Activated naive CD8-positive, alpha-beta T cell treated with anti-CD3 and anti-CD28 coated beads, Interleukin-2, amount 10 ng/mL, durations not matched to agents 7 days and 5 days (primary cell): ENCODE measurements at places on chromosomes 7 and 10. TPM values are rescaled to one million over a fixed set of nuclear protein-coding genes. Genes with fewer than 3 reads are reported as not detected.

CTAGE4 gene
- 1.0 TPM for total RNA-seq

MCMBP gene
- total RNA-seq, result 75.5 TPM

GRCh38 chr7:3917436-3917835, 616.4 kb downstream of the SDK1 start:
- DNase-seq, result no peak

GRCh38 chr7:32390210-32390609, 100.0 kb downstream of the LSM5 start:
- no peak for DNase-seq

- DNase-seq, result no peak
Observed at GRCh38 chr7:156121434-156121833, 309.2 kb upstream of the SHH start.

FOXP2 gene
- not detected for total RNA-seq

- DNase-seq, result no peak
Observed at GRCh38 chr10:130577039-130577438, 440.8 kb downstream of the GLRX3 start.

HPSE2 gene
- total RNA-seq, result 0.14 TPM

DNA sequence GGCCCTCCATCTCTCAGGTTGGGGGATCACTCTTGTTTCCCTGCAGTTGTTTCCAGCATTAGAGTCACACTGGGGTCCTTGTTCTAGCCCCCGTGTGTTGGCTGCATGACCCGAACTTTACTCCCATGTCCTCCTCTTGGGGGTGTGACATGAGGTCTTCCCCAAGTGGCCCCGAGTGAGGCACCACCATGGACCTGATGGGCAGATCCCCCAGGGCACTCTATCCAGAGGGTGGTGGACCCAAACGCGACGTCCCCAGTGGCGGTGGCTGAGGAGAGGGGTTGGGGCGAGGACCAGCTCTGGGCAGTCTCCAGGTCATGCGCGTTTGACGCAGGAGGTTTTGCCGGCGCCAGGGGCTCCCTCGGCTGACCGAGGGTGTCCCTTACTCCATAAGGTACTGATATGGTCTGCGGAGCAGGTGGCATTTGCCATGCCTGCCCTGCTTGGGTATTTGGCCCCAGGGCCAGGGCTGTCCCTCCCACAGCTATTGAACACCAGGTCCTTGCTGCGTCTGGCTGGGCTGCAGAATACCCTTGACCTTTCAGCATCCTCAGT, 131.9 kb downstream of the LHPP start:
- DNase-seq, result no peak

FRMD4A gene
- 1.4 TPM for total RNA-seq

ADCK2 gene
- 23.5 TPM for total RNA-seq

DNA sequence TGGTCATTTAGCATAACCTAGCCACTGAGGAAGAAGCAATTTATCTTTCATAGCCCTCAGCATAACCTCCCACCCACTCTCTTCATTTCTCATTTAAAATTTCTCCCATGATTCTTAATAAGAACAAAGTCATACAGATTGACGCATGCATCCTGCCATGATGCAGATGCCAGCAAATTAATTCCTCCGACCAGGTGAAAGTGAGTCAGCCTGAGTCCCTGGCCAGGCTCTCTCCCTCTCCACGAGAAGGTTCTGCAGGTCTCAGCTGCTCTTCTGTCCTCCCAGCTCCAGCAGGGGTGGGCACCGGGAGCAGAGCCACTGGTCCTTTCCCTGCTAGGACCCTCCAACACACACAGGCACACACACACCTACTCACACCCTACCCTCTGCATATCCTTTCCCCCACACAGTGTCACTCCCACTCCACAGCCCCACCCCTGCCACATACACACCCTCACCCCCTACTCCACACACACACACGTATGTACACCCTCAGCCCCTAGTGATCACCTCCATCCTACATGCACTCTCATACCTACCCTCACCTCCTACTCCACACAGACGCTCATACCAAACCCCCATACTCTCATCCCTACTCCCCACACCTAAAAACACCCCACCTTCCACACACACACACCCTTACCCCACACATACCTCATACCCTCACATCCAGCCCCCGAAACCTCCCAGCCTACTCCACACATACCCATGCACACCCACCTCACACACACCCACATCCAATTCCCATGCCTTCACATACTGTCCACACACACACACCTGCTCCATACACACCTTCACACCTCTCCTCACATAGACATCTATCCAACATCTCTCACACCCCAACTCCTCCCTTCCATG, 78.0 kb downstream of the FAM13C start:
- DNase-seq, result no peak

GRCh38 chr10:69819716-69820506, 18.2 kb downstream of the COL13A1 start:
- DNase-seq, result no peak

DNA sequence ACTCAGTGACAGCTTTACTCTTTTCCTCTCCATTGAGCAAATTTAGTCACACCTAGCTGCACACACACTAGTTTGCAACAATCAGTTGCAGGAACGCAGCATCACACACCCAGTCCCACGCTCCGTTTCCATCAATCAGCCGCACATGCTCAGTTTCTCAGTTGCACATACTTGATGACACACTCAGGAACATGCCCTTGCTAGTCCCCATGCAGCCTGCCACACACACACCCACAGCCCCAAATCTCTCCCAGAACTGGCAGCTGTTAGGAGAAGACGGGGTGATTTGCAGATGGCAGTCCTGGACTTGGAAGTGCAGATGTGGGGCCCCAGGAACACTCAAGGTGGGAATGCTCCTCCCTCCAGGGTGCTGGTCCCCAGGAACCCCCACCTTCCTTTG, 7.7 kb downstream of the LBX1 start:
- DNase-seq, result no peak

GRCh38 chr7:36203071-36203790, 50.2 kb downstream of the EEPD1 start:
- DNase-seq, result no peak

NUTM2E gene
- not detected for total RNA-seq

DNA sequence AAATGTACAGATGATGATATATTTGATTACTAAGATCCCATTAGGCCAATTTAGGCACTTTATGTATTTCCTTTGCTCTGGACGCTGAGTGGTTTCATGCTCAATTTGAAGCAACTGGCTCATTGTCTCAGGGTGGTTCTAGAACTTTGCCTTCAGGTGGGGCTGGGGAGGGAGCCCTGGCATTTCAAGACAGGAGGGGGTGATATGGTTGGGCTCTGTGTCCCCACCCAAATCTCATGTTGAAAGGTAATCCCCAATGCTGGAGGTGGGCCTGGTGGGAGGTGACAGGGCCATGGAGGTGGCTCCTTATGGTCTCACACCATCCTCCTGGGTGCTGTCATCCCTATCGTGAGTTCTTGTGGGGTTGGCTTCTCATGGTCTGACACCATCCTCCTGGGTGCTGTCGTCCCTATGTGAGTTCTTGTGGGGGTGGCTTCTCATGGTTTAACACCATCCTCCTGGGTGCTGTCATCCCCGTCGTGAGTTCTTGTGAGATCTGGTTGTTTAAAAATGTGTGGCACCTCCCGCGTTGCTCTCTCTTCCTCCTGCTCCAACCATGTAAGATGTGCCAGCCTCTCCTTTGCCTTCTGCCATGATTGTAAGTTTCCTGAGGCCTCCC, 151.5 kb upstream of the KLF6 start:
- no peak for DNase-seq

DNA sequence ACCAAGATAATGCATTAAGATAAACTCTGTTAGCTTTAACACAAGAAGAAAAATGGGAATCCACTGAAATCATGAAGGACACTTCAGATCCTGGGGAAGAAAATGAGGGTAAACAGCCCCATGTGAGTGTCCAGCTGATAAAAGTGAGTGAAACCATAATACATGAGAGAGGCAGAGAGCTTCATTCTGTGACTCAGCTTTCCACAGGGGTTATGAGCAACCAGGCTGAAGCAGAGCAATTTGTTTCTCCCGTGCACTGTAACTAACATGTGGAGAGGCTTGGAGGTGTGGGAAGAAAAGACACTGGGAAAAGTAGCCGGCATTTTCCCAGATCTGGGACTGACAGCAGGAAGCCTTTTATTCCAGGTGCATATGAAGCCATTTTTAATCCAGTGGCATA, 971.7 kb downstream of the ANKRD7 start:
- no peak for DNase-seq

GRCh38 chr7:159084069-159084801, 60.4 kb downstream of the VIPR2 start:
- no peak for DNase-seq

- DNase-seq, result no peak
Observed at GRCh38 chr10:3923033-3923432, 138.0 kb upstream of the KLF6 start.

GRCh38 chr7:50207251-50207564, 97.3 kb upstream of the IKZF1 start:
- DNase-seq, result no peak

GRCh38 chr10:91582153-91582554, 50.7 kb downstream of the PPP1R3C start:
- DNase-seq, result no peak

GRCh38 chr7:141295367-141295895, 221.6 kb downstream of the TMEM178B start:
- DNase-seq, result no peak

GRCh38 chr10:117477961-117478670, 64.4 kb upstream of the EMX2 start:
- no peak for DNase-seq

ZNF138 gene
- total RNA-seq, result 14.0 TPM

GRID2IP gene
- total RNA-seq, result 0.28 TPM

DNA sequence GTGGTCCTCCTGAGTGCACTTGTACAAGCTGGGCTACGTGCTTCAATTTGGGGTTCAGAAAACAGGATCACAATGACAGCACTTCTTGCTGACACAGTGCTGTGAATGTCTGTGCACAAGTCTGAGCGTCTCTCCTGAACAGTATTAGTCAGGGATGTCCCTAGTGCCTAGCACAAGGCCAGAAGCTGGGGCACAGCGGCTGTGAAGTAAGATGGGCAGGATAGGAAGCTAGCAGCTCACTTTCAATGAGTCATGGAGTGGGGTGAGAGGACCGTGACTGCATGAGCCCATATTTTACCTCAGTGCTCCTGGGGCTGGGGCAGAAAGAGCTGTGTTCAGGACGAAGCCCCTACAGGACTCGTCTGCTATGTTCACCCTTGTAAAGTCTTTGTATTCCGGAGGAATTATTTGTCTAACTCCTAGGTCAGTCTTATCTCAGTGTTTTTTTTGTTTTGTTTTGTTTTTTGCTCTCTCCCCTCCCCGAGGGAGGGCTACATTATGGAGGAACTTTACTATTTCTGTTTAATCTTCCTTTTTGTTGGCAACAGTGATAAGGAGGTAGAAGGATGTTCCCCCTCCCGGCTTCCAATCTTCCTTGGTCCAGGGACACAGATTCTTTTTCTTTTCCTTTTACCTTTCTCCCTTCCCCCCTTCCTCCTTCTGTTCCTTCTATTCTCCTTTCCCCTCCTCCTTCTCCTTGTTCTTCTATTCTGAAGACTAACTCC, 2.8 kb upstream of the LRMDA start:
- DNase-seq, result no peak

ADCYAP1R1 gene
- total RNA-seq, result not detected

DNA sequence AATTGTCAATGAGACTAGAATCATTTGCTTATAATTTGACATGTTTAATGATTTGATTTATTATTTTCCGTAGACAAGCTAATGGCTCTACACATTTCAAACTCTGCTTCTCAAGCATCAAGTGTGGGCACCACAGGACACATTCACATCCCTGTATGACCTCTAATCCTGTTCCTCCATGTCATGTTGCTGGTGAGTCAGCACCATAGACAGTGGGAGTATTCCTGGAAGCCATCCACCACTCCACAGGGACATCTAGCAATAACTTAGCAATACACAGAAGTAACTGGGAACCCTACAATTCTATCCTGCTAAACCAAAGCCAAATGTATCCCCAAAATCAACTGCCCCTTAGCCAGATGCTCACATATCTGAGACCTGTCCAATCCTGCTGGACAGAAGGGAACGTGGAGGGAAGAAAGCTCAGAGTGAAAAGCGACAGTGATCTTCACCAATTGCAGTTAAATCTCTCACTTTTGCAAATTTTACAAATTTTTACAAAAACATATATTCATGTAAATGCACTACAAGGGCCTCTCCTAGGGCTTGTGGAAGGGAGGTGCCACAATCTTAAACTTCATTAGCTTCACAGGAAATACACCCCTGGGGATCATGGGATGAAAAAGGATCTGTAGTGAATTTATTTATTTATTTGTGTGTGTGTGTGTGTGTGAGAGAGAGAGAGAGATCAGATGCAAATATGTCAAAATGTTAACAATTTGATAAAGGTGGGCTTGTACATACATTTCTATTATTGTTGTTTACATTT, 126.5 kb downstream of the GFRA1 start:
- no peak for DNase-seq

DNA sequence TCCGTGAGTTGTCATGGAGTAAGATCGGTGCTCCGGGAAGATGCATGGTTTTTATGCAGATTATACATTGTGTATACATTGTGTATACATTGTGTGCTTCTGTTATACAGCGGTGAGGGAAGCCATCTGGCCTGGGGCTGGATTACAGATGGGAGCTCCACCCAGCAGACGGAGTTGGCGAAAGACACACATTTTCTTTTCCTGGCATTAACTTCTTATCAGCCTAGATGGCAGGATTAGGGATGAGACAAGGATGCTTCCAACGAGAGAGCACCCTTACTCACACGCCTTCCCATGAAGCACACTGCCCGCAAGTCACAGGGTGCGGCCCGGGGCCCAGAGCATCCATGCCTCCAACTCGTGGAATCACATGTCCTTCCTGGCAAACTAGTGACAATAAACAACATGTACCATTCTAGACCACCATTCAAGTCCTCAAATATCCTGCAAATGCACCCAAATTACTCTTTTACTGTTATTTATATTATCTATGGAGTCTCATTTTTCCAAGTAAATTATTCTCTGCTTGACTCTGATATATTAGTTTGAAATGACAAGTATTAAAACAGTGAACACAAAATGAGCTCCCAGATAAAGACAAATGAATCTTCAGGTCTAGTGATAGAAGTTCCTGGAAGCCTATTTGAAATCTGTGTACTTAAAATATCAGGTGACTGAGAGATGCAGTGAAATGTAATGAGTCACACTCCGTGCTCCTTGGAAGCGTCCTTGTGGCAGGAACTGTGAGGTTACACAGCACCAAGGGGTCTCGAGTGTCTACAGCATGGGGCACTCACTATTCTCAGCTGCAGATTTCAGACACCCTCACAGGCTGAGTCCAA, 29.8 kb upstream of the PPP2R2D start:
- DNase-seq, result no peak

- no peak for DNase-seq
Observed at GRCh38 chr7:108296911-108297310, 159.3 kb downstream of the NRCAM start.

DNA sequence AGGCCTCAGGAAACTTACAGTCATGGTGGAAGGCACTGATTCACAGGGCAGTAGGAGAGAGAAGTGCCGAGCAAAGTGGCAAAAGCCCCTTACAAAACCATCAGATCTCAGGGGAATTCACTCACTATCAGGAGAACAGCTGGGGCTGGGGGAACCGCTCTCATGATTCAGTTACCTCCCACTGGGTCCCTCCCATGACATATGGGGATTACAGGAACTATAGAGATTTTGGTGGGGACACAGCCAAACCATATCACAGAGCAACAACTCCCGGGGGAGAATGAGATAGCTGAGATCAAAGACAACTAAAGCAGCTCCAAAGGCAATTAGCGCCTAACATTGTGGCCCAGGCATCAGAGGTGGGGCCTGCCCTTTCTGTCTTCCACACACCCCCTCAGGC, 85.4 kb upstream of the VOPP1 start:
- no peak for DNase-seq
